K562 (cell line): ENCODE measurements at places on chromosomes 11 and 22. TPM values are rescaled to one million over a fixed set of nuclear protein-coding genes. Genes with fewer than 3 reads are reported as not detected.

Gene UBQLNL
- 0.09 and 0.20 TPM in 2 replicates for total RNA-seq

Gene MRGPRG
- not detected in 2 replicates for total RNA-seq

Gene GLYAT
- total RNA-seq: not detected in 2 replicates

Gene ALX4
- 1.1 and 1.2 TPM in 2 replicates for total RNA-seq

Gene CLTCL1
- 8.5 and 8.8 TPM in 2 replicates for total RNA-seq

Gene PRCP
- 21.2 and 23.2 TPM in 2 replicates for total RNA-seq

Gene PLET1
- total RNA-seq: not detected in 2 replicates

Gene TSGA10IP
- total RNA-seq: not detected in 2 replicates

DNA sequence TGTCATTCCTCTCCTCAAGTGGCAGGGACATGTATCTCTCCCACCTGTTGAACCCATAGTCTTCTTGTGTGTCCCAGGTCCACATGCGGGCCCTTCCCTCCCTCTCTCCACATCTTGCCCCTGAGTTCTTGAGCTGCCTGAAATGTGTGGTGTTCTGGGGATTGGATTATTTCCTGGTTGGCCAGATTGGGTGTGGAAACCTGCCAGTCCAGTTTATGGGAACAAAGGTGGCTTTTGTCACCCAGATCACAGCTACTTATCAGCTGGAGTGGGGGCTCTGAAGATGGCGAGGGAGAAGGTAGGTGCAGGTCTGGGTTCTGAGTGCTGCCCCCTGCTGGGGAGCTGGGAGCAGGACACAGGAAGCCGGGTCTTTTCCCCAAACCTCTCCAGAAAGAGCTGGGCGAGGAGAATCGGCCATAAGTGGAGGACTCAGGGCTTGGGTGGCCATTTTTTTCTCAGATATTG, 14.2 kb downstream of the DTX4 start:
- H3K36me3 ChIP-seq: no peaks in the 10 kb centered on the region
- H3K27me3 ChIP-seq: peaks cover 2% of the 10 kb centered on the region; the same call in 2 of the 3 replicates
- no peaks in the 10 kb centered on the region for H3K4me1 ChIP-seq
- no peak overlapping the region for H3K27ac ChIP-seq
- no peak overlapping the region for H3K4me3 ChIP-seq

- peak; percentile 93 for DNase-seq
- H3K4me1 ChIP-seq: peaks cover 38% of the 10 kb centered on the region
- 0 out of 3 replicates have a peak overlapping the region, but pooled peaks have one; percentile 15 for H3K27ac ChIP-seq
- H3K36me3 ChIP-seq: no peaks in the 10 kb centered on the region
- no peaks in the 10 kb centered on the region for H3K27me3 ChIP-seq
- peak overlapping the region; percentile 6; the same call in 1 of the 2 replicates for H3K4me3 ChIP-seq
Measured at GRCh38 chr22:41367039-41367679, 14.6 kb upstream of the TEF start.

- no peak overlapping the region for H3K4me3 ChIP-seq
- DNase-seq: no peak
- no peaks in the 10 kb centered on the region for H3K27me3 ChIP-seq
- H3K4me1 ChIP-seq: peaks cover 22% of the 10 kb centered on the region
- peak overlapping the region; percentile 51; the same call in 1 of the 3 replicates for H3K27ac ChIP-seq
Measured at GRCh38 chr11:96481771-96482170, 92.0 kb downstream of the JRKL start.

DNA sequence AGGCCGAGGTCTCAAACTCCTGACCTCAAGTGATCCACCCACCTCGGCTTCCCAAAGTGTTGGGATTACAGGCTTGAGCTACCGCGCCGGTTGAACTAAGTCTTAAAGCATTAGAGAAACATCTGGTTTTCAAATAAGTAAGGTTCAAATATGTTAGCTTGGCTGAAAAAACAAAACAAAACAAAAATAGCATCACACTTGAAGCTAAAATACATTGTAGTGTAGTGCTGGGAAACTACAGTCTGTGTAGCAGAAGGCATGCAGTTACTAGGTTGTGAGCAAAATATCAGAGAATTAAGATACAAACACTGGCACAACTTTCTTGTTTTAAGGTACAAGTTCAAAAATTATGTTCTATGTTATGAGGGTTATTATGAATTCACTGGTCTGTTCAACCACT, 224.8 kb upstream of the CHORDC1 start:
- no peaks in the 10 kb centered on the region for H3K4me1 ChIP-seq
- no peaks in the 10 kb centered on the region for H3K36me3 ChIP-seq
- no peak overlapping the region for H3K4me3 ChIP-seq
- no peaks in the 10 kb centered on the region for H3K27me3 ChIP-seq

DNA sequence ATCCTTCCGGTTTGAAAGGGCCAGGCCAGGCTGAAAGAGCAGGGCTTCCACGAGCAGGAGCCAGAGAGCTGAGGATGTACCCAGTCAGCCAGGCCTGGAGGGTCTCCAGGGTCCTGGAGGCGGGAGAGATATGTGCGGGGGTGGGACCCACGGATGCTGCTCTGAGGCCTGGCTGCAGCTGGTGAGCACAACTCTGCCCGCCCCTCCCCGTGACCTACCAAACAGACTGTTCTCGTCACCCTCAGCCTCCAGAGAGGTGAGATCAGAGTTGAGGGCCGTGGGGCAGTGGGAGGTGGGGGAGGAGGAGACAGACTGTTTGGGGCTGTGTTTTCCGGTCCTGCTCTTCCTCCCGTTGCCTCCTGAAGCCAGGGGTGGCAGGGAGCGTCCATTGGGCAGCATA, 42.2 kb downstream of the TRIOBP start:
- H3K36me3 ChIP-seq: no peaks in the 10 kb centered on the region
- no peaks in the 10 kb centered on the region for H3K27me3 ChIP-seq
- no peak overlapping the region for H3K27ac ChIP-seq

GRCh38 chr11:99316776-99317520, 296.2 kb downstream of the CNTN5 start:
- no peak for DNase-seq
- no peak overlapping the region for H3K4me3 ChIP-seq
- no peaks in the 10 kb centered on the region for H3K36me3 ChIP-seq
- H3K27me3 ChIP-seq: no peaks in the 10 kb centered on the region

DNA sequence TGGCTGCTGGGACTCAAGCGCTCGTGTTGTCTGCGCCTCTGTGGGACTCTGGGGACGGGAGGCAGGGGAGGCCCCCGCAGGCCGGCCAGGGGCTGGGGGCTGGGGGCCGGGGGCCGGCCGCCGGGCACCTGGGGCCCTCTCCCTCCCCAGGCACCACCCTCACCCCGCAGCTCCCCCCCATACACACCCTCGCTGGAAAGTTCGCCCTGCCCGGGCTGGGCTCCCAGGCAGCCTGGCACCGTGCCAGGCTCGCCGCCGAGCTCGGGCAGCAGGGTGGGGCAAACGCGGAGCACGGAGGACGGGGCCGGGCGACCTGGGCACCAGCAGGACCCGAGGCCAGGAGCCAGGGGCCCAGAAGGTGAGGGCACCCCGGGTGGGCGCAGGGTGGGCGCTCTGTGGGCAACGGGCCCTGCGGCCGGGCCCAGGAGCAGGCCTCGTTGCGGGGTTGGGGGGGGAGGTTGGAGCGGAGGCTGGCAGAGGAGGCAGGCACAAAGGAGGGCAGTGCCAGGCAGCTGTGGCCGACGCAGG, 76.7 kb upstream of the WNT7B start:
- H3K4me3 ChIP-seq: no peak overlapping the region
- H3K27me3 ChIP-seq: no peaks in the 10 kb centered on the region
- peaks cover 4% of the 10 kb centered on the region; the same call in 1 of the 3 replicates for H3K4me1 ChIP-seq

GRCh38 chr11:78033040-78033439, 10.0 kb upstream of the KCTD14 start:
- no peak overlapping the region for H3K4me3 ChIP-seq
- H3K27me3 ChIP-seq: no peaks in the 10 kb centered on the region
- no peaks in the 10 kb centered on the region for H3K36me3 ChIP-seq
- H3K4me1 ChIP-seq: peaks cover 23% of the 10 kb centered on the region

- H3K4me1 ChIP-seq: peaks cover 38% of the 10 kb centered on the region
- DNase-seq: no peak
- peaks cover 31% of the 10 kb centered on the region; the same call in 2 of the 3 replicates for H3K36me3 ChIP-seq
- H3K4me3 ChIP-seq: peak overlapping the region; percentile 73
Measured at GRCh38 chr22:43185860-43186261, 1.1 kb downstream of the TTLL12 start.

DNA sequence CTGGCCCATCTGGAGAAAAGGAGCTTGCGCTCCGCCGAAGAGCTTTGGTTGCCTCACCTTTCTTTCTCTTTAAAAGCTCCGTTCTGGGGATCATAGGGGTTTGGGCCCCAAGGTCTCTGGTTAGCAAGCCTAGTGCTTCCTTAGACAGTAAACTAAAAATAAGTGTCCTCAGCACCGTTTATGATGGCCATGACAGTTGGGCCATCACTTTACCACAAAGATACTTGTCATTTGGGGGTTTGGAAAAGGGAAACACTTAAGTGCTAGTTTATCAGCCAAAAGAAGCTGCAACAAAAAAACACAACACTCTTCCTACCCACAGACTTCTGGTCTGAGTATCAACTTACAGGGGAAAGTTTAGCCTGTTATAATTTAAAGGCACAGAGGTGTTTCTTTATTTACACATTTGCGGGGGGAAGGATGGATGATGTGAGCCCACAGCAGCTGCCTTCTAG, 88.4 kb upstream of the CD44 start:
- no peaks in the 10 kb centered on the region for H3K36me3 ChIP-seq
- DNase-seq: no peak
- H3K4me1 ChIP-seq: no peaks in the 10 kb centered on the region
- H3K27ac ChIP-seq: 0 out of 3 replicates have a peak overlapping the region, but pooled peaks have one; percentile 7
- no peak overlapping the region for H3K4me3 ChIP-seq
- 0 out of 2 replicates have a peak, but pooled peaks cover 3% of the 10 kb centered on the region for H3K27me3 ChIP-seq

DNA sequence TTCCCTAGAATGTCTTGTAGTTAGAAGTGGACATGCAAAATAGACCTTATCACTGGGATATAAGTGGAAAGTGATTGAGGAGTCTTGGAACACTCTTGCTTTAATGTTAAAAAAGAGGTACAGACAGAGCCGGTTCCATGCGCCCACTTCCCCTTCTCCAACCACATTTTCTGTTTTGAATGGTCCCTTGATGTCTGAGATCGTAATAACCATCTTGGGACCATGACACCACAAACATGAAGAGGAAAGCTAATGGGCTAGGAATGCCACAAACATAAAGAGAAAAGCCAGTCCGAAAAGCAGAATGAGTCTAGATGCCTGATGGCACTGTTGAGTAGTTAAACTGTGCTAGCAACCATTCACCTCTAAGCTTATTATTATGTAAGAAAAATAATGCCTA, 54.8 kb upstream of the SPON1 start:
- H3K4me1 ChIP-seq: no peaks in the 10 kb centered on the region
- H3K27me3 ChIP-seq: 0 out of 2 replicates have a peak, but pooled peaks cover 4% of the 10 kb centered on the region
- no peak for DNase-seq
- H3K36me3 ChIP-seq: no peaks in the 10 kb centered on the region
- no peak overlapping the region for H3K4me3 ChIP-seq
- no peak overlapping the region for H3K27ac ChIP-seq

DNA sequence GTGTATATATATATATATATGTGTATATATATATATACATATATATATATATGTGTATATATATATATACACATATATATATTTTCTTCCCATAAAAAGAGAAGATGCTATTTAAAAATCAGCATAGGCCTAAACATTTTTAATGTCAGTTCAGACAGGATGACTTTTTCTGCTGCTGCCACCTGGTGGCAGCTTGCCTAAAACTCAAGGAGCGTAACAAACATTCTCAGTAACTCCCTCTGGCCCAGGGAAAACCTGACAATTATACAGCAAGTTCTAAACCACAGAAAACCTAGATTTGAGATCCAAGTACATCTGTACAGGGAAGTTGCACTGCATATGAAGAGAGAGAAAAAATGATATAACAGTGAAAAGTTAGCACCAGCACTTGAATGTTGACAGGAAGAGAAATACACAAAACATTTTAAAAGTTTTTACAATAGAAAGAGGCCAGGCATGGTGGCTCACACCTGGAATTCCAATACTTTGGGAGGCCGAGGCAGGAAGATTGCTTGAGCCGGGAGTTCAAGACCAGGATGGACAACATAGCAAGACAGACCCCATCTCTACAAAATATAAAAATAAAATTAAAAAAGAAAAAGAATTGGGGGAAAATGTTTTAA, 16.6 kb downstream of the OR8A1 start:
- peak; percentile 75 for DNase-seq
- H3K4me3 ChIP-seq: no peak overlapping the region
- no peaks in the 10 kb centered on the region for H3K36me3 ChIP-seq
- no peaks in the 10 kb centered on the region for H3K27me3 ChIP-seq

DNA sequence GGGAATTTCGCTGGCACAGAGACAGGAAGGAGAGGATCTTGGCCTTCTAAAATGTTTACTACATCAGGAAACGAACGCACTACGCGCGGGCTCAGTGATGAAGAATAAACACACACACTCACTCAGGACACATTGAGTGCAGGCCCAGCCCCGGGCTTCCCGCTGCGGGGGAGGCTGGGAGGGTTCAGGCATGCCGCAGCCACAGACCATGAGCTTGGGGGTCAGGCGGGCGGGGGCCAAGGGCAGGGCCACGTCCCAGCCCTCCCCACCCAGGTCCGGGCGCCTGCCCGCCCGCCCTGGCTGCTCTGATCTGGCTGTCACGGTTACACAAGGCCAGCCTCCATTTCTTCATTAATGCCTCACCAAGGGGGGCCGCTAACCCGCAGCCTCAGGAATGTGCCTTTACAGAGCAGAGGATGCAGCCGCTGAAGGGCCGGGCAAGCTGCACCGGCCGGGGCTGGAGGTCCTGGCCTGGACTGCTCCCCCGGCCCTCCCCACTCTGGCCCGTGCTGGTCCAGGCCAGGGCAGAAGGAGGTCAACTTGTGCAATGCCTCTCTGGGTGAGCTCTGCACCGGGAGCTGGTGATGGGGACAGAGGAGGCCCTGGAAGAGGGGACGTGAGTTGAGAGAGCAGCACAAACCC, 41.7 kb downstream of the IGF2 start:
- peak; percentile 8 for DNase-seq
- H3K27ac ChIP-seq: no peak overlapping the region
- H3K4me3 ChIP-seq: no peak overlapping the region
- H3K36me3 ChIP-seq: no peaks in the 10 kb centered on the region

- H3K36me3 ChIP-seq: peaks cover 24% of the 10 kb centered on the region; the same call in 1 of the 3 replicates
- no peaks in the 10 kb centered on the region for H3K4me1 ChIP-seq
- H3K27me3 ChIP-seq: no peaks in the 10 kb centered on the region
- H3K4me3 ChIP-seq: no peak overlapping the region
Measured at GRCh38 chr11:75894036-75894585, 79.1 kb downstream of the UVRAG start.

DNA sequence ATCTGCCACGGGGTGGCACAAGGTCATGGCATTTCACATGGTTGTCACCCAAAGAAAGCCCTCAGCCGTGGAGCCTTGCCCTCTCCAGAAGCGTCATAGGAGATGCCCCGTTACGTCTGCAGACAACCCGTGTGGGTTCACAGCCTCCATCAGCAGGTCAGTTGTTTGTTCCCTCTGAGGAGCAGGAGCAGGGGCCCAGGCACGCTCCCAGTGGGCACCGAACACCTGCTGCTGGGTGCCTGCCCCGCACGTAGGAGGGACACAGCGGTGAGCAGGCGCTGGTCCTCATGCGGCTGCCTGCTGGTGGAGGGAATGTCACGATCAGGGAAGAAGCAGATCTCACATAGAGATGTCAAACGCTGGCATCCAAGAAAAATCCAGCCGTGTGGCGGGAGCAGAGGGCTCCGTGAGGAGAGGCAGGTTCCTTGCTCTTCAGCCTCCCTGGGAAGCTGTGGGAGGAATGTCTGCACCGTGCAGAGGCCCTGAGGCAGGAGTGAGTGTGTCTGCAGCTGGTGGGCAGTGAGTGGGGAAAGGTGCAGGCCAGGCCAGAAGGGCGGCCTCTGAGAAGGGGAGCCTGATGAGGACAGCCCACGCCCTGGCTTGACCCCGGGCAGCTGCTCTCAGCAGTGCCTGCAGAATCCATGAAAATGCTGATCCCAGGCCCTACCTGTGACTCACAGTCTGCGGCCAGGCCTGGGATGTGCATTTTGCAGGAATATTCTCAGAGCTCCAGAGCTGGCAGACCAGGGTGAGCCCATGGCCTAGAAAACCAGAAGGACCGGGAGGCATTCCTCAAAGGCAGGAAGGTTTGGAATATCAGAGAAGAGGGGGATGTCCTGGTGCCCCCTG, 36.4 kb upstream of the TH start:
- no peak overlapping the region for H3K4me3 ChIP-seq
- H3K27me3 ChIP-seq: peaks cover 14% of the 10 kb centered on the region
- DNase-seq: peak; percentile 2
- H3K27ac ChIP-seq: no peak overlapping the region
- no peaks in the 10 kb centered on the region for H3K36me3 ChIP-seq
